ENCODE measurements at places on chromosomes 13 and 19.

GRCh38 chr19:40380199-40381037 is 9.6 kb downstream of the HIPK4 start:
- DNase-seq, result no peak

- no peak for DNase-seq
Measured at GRCh38 chr13:91948736-91949135, 550.3 kb downstream of the GPC5 start.

DNA sequence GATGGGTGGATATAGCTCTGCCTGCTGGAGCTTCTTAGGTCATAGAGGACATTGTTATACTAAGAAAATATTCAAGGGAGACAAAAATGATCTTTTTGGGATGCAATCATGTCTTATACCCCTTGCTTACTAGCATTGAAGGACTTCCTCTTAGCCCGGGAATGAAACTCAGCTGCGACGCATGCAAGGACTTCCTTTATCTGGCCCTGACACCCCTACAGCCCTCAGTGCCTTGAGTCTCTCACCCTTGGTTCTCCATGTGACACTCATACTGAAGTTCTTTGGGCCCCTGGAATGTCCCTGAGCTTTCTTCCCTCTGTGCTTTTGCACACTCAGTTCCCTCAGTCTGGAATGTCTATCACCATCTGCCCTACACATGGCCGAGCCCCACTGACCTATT is 72.5 kb upstream of the MTIF3 start:
- no peak for DNase-seq

DNA sequence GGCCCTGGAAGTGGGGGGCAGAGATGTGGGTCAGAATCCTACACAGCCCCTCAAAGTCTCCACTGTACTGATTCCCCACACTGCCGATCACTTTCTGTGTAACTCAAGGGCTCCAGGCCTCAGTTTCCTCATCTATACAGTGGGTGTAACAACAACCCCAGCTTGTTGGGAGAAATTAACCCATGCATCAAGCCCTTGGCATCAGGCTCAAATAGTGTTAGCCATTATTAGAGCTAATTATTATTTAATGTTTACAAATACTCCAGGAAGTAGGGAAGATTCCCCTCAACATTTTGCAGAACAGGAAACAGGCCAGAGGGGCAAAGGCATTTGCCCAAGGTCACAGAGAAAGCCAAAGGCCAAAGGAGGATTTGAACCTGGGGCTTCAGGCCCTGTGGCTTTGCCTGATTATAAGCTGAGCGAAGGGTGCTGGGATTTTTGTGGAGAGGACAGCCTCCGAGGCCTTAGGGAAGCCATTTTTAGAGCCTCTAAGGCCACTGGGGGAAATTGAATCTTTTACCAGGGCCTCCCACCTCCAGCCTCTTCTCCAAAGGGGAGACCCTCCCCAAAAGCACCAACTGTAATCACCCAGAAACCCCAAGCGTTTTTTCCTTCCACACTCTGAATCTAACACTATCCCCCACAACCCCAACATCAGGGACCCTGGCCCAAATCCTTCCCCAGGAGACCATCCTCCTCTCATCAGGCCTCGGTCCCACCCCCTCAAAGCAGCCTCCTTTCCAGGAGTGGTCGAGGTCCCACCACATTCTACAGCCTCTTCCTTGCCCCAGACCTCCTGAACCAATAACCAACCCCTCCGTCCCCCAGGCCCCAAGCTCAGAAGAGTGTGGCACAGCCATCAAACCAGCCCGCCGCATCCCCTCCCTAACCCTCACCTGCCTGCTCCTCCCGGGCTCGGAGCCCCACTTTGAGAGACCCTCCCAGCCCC is 1.1 kb downstream of the FKBP8 start:
- no peak for DNase-seq

DNA sequence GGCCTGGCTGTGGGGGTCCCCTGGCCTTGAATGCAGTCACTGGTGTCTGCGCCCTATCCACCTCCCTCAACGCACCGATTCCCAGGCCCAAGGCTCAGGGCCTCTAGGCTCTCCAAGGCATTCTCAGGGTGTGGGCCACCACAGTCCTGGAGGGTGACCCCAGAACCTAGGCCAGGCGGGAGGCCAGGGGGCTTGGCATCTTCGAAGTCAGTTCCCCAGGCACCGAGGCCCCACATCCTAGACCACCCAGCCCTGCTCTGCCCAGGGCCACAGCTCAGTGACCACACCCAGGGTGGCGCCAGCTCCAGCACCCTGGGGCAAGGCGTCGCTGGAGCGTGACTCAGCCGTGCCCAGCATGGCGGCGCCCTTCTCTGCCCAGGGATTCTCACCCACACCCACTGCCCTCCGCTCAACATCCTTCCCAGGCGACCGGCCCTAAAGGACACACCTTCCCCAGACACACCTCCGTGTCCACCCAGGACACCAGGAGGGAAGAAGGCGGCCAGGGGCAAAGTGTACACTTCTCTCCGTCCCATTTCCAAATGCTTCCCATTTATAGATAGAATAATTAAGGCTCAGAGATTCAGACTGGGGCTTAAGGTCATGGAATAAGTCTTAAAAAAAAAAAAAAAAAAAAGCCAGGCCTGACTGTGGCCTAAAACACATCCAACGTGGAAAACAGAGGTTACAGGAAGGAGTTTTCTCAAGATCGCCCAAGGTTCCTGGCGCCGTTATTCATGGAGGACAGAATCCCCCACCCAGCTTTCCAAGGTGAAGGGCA is 36.4 kb upstream of the NANOS3 start:
- no peak for DNase-seq

- no peak for DNase-seq
Measured at GRCh38 chr13:51998723-51999509, 12.3 kb downstream of the ATP7B start.

DNA sequence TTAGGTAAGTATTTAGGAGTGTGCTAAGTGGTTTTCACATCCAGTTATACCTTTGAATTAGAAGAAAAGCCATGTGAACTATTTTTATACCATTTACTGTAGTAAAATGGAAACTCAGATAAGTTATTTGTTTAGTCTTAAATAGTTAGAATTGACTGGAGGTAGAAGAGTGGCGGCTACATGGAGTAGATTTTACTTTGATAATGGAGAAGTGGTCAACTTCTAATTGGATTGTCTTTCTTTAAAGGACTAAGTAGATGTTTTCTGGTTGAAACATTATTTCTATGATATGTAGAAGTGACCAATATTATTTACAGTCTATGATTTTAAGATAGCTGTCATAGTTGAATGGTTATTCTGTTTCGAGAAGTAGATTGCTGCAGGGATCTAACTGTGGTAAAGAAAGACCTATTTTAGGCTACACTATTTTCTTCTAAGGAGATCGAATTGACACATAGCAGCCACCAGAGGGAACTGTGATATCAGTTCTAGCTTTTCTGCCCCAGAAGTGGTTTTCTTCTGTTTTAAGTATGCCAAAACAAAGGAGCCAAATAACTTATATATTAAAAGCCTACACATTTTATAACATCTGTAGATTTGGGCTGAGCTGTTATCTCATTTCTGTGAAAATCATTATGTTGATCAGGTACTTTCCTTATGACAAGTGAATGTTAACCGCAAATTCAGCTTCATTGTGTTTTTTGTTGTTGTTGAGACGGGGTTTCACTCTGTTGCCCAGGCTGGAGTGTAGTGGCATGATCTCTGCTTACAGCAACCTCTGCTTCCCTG is 26.1 kb downstream of the ZMYM2 start:
- no peak for DNase-seq

- DNase-seq, result no peak
Measured at GRCh38 chr13:91346062-91346461, 1.4 kb upstream of the MIR17HG start.

DNA sequence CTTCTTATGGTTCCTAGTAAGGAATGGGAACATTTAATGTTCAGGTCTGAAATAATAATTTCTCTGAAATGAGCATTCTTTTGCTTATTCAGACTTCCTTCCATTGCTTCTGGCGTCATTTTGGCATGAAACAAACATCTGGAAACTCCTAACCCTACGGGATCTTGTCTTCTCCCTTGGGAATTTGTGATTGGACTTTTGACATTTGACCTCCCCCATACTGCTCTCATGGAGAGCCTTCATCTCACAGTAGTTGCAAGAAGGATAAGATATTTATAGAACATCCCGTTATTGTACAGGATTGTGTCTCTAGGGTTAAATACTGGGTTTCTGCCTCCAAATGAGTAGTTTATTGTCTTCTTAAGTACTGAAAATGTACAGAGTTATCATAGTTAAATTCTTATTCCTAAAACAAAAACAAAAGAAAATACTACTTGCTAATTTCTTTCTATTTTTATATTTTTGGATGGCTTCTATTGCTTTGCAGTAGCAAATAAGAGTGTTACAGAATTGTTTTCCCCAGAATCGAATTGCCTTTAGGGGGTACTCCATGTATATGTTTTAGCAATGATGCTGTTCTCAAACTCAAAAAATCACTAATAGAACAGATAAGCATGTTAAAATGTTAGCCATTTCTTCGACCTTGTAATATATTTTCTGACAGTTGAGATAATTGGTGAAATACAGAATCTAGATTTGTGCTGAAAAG is 366.8 kb downstream of the DLEU7 start:
- no peak for DNase-seq

DNA sequence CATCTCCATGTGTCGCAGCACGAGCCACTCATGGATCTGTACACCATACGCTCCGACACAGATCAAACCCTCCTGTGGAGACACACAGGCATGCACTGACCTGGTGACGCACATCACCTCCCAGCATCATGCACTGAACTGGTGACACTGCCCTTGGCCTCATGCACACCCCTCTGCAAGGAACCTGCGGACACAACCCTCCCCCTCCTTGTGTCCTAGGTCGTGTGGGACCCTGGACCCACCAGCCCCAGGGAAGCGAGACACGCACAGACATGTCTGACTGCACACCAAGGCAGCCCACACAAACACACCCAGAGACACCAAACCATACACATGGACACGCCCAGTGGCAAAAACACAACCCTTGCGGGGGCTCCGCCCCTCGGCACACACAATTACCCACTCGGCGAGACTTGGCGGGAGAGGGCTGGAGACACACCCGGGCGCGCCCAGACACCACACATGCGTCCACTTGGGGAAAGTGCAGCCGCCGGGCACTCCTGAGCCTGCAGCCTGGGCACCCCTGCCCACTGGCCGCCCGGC is 2.0 kb upstream of the KCNN4 start:
- DNase-seq, result no peak

- no peak for DNase-seq
Measured at GRCh38 chr13:43200736-43201135, 177.3 kb downstream of the DNAJC15 start.

DNA sequence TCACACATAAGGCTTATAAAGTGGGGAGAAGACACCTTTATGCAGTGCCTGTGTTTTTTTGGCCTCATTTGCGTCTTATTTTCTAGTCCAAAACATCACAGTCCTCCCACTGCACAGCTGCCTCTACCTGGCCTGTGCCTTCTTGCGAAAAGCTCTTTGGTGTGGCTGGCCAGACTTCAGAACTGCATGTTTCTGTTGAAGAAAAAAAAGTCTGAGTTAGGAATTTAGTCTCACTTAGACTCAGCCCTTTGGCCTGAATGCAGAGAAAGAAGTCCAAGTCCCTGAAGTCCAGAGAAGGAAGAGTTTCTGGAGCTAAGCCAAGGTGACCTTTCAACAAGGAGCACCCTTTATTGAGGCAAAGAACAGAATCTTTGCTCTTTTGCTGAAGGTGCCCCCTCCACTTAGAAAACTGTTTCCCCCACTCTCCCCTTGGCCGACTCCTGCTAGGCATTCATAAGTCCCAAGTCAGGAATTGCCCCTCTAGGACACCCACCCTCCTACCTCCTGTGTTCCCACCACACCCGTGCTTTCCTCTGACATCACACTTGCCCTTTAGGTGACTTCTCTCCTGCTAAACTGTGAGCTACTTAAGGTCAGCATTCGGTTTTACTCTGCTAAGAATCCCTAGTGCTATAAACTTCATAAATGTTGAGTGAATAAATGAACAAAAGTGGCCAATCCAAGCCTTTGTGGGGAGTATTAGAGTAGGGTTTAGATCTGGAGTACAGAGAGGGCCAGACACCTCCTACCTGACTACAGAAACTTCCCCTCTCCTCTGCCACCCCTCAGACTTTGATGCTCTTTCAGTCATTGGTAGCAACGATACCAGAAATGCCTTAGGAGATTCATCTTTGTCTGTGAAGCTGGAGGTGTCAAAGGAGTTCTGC is 226.8 kb downstream of the LACC1 start:
- no peak for DNase-seq

DNA sequence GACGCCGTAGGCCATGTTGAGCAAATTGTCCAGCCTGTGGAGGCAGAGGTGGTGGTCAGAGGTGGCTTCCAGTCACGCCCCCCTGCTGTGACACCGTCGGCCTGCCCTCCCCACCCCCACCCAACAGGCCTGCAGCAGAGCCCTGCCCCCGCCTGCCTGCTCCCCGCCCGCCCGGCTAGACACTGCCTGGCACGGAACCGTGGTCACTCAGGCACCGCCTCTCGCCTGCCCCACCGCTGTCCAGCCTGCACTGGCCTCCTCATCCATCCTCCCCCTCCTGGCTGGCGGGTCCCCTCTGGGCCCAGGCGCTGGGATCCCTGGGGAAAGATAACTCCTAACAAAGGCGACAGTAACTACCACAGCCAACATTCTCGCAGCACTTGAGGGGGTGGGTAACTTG is 21.7 kb downstream of the PRKCSH start:
- DNase-seq, result no peak

- DNase-seq, result no peak
Measured at GRCh38 chr19:13102416-13102665, 317 bp downstream of the LYL1 start.

- no peak for DNase-seq
Measured at GRCh38 chr19:45601115-45601514, 897 bp downstream of the GPR4 start.

DNA sequence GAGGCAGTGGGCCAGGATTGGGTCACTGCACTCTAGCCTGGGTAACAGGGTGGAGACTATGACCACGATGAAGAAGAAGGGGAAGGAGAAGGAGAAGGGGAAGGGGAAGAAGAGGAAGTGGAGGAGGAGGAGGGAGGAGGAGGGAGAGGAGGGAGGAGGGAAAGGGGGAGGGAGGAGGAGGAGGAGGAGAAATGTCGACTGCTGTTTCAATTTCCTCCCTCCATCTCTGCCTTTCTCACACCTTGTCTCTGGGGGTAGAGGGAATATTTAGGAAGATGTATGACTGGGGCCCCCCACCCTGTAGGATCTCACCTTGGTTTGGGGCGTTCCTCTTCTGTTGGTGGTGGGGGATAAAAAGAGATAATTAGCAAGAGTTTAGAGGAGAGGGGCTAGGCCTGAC is 3.8 kb downstream of the TNNT1 start:
- no peak for DNase-seq

DNA sequence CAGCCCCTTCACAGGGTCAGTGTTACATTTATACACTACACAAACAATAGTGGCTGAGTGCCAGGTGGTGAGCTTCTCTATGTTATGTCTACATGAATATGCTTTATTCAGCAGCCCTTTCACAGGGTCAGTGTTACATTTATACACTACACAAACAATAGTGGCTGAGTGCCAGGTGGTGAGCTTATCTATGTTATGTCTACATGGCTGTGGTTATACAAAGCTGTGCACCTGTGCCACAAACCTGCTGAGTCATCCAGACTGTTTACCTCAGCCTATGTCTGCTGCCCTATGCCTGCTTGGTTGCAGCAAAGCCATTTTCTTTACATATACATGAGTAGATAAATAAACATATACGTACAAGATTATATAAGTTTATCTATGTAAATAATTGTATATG is 76.5 kb downstream of the ZNF726 start:
- no peak for DNase-seq

- DNase-seq, result no peak
Measured at GRCh38 chr19:12331211-12331941, 2.1 kb downstream of the ZNF563 start.
